Glutamatergic neuron (in vitro differentiated cells): ENCODE measurements at places on chromosomes 1 and 21.

GRCh38 chr1:19034721-19035120 lies 78.2 kb upstream of the IFFO2 start:
- no peaks in the 10 kb centered on the region for H3K4me1 ChIP-seq
- H3K36me3 ChIP-seq, result no peaks in the 10 kb centered on the region
- H3K27ac ChIP-seq, result no peak overlapping the region
- no peak for DNase-seq

DNA sequence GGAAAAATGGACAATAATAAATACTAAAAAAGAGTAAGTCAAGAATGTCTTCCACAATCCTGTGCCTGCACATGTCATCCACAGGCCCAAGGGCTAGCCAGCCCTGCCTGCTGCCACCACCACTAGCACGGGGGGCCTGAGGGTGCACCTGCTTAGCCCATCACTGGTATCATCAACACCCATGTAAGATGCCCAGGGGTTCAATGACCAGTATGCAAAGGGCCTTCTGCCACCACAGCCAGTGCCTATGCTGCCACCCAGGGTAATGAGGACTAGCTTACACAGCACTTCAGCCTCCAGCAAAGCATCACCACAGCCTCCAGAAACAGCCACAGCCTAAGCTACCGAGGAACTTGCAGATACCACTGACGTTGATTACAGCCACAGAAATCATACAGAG lies 46.3 kb downstream of the POFUT2 start:
- no peak overlapping the region for H3K4me3 ChIP-seq
- peaks cover 23% of the 10 kb centered on the region for H3K36me3 ChIP-seq
- H3K4me1 ChIP-seq, result no peaks in the 10 kb centered on the region
- H3K27me3 ChIP-seq, result peaks cover 2% of the 10 kb centered on the region

DNA sequence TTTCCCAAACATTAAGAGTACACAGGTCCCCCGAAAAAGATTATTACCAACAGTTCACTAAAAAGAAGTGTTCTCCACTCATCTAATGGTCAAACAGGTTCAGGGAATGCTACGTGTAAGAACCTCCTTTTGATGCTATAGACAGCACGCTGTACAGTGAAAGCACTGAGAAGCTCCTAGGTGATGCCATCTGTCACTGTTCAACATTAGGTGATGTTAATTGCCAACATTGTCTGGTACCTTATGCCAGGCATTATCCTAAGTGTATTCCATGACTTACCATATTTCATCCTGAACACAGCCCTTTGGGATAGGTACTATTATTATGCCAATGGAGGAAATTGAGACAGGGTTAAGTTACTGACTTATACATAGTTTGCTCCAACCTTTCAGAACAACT lies 82.1 kb downstream of the DAB1 start:
- H3K27ac ChIP-seq, result no peak overlapping the region
- peaks cover 2% of the 10 kb centered on the region for H3K27me3 ChIP-seq
- H3K4me3 ChIP-seq, result no peak overlapping the region
- H3K36me3 ChIP-seq, result no peaks in the 10 kb centered on the region
- DNase-seq, result no peak

- H3K27me3 ChIP-seq, result peaks cover 2% of the 10 kb centered on the region
- peaks cover 5% of the 10 kb centered on the region for H3K36me3 ChIP-seq
- DNase-seq, result no peak
- no peak overlapping the region for H3K4me3 ChIP-seq
- peaks cover under 1% of the 10 kb centered on the region for H3K4me1 ChIP-seq
Measured at GRCh38 chr1:29639156-29639736, 402.9 kb downstream of the PTPRU start.

- H3K4me1 ChIP-seq, result no peaks in the 10 kb centered on the region
- H3K27ac ChIP-seq, result no peak overlapping the region
- no peak overlapping the region for H3K4me3 ChIP-seq
- no peak for DNase-seq
- no peaks in the 10 kb centered on the region for H3K27me3 ChIP-seq
Measured at GRCh38 chr1:239260842-239261241, 125.5 kb upstream of the CHRM3 start.
